C1 segment of cervical spinal cord (tissue), 14 donors: ENCODE measurements at places on chromosomes 13 and 19.

DNA sequence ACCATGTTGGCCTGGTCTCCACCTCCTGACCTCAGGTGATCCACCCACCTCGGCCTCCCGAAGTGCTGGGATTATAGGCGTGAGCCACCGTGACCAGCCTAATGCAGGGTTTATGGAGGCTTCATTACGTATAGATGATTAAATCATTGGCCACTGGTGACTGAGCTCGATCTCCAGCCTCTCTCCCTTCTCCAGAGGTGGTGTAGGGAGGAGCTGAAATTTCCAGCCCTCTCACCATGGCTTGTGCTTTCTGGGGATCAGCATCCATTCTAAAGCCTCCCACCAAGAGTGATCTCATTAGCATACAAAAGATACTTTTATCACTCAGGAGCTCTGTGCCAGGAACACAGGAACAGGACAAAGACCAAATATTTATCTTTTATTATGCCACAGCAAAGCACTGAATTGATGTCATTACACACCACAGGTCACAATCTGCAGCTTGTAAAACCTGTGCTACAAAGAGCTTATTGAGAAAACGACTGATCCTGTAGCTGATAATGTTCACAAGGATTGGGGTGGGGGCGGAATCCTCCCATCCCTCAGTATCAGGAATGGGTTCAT is 32.4 kb downstream of the RHPN2 start:
- DNase-seq: no peak

DNA sequence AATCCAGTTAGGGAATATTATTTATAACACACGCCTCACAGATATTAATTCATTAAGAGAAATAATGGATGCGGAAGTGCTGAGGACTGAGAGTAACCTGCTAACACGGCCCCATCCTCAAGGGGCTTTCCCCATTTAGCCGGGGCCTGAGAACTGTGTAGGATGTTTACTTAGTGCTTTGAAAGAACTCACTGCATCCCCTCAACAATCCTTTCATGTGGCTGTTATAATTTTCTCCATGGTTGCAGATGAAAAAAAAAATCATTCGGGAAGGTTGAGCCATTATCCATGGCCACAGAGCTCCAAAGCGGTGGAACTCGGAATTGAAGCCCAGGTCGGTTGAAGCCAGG is 98.2 kb downstream of the ING1 start:
- no peak for DNase-seq

GRCh38 chr13:109707742-109708617 is 78.4 kb downstream of the IRS2 start:
- DNase-seq: no peak

- DNase-seq: no peak
Measured at GRCh38 chr19:47507012-47507411, 7.9 kb downstream of the NAPA start.

- no peak for DNase-seq
Measured at GRCh38 chr19:16454351-16454918, 17.3 kb downstream of the EPS15L1 start.

DNA sequence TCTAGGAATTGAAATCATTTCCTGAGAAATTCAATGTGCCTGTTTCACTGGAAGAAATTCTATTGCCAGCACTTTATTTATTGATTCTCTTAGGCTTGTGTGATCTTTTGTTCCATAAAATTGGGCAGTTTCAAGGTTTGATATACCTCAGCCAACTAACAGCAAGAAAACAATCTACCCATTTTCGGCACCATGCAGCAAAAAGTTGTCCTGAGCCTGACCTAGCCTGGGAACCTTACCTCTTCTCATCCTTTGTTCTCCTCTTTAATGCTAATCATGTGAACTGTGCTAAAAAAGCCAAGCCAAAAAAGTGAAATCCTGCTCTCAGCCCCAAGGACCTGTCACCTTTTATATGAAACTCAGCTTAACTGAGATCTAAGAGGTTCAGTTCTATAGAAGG is 477.3 kb downstream of the SUCLA2 start:
- DNase-seq: no peak

DNA sequence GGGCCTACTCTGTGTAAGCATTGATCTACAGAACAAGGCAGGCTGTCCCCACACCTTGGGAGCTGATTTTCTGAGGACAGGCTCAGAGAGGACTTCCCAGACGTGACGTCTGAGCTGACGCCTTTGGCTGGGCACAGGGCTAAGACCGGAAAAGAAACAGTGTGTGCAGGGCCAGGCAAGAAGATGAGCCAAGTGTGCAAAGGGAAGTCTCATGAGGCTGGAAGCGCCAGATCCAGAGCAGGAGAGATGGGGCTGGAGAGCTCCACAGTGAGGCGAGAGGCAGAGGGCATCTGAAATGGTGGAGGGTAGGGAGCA is 12.7 kb downstream of the IGLON5 start:
- DNase-seq: no peak

GRCh38 chr13:42378383-42378780 is 106.4 kb downstream of the AKAP11 start:
- DNase-seq: no peak

DNA sequence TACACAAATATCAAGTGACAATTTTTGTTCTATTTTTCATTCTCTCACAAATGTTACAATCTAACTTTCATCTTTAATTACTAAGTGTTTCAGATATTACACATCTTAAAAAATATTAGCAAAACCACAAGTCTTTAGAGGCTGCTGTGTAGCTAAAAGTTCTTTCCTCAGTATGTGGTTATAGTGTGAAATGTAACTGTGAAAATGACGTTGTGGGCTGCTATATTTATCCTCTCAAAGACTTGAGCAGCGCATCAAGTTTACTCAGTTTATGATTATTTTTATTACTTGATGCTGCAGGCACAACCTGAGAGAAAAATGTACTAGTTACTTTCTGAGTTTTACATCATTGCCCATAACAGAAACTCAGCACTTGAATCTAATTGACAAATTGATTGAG is 2860.6 kb upstream of the PCDH20 start:
- no peak for DNase-seq

DNA sequence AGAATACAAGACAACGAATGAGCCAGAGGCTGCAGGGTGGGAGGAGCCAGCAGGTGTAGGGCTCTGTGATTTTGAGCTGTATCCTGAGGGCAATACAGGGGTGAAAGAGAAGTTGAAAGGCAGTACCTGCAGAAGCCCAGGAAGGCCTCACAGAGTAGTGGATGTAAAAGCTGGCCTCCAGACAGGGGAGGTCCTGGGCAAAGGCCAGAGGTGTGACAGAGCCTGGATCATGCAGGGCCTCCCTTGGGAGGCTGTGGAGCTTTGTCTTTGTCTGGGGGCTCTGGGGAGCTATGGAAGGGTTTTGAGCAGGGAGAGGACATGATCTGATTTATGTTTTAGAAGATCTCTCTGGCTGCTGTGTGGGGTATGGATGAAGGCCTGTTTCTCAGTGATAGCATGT is 2.7 kb downstream of the MEGF8 start:
- no peak for DNase-seq
